ENCODE measurements at places on chromosomes 5 and 9. TPM values are rescaled to one million over a fixed set of nuclear protein-coding genes. Genes with fewer than 3 reads are reported as not detected.

DNA sequence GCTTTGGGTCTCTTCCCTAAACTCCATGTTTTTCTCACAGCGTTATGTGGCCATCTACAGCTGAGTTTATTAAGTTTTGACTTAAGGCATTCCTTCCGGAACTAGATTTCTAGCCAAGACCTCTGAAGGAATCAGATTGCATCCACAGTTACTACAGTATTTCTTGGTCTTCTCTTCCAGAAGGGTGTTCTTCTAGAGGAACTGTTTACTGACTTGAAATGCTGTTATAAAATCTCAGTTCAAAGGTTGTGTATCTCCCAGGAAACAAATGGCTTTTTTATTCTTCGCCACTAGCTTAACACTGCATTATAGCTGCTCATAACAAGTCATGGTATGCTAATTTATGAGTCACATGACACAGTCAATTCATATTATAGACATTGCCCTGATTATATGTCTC, 55.3 kb upstream of the RAD23B start:
- H3K4me3 ChIP-seq: no peak overlapping the region
- H3K27me3 ChIP-seq: no peaks in the 10 kb centered on the region
- no peak overlapping the region for H3K27ac ChIP-seq
- no peak for DNase-seq
- no peaks in the 10 kb centered on the region for H3K36me3 ChIP-seq

GRCh38 chr5:76331126-76331525, 72.0 kb upstream of the IQGAP2 start:
- no peak overlapping the region for H3K27ac ChIP-seq
- no peaks in the 10 kb centered on the region for H3K36me3 ChIP-seq
- peaks cover 19% of the 10 kb centered on the region for H3K4me1 ChIP-seq
- no peaks in the 10 kb centered on the region for H3K27me3 ChIP-seq

LCN9 gene
- not detected for total RNA-seq

DNA sequence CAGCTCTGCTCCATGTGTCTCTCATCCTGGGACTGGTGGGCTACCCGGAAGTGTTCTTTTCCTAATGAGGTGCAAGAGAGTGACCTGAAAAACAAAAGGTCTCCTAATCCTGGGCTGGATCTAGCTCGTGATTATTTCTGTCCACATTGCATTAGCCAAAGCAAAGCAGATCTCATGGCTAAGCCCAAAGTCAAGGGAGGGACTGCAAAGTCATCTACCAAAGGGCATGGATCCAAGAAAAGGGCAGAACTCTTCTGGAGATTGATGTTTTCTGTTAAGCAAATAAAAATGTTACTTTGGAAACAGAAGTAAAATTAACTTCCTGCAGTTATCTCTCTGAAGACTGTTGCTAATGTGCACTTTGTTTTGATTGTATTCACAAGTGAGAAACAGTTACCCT, 225.2 kb downstream of the CFAP90 start:
- no peak overlapping the region for H3K27ac ChIP-seq
- H3K4me1 ChIP-seq: no peaks in the 10 kb centered on the region
- no peak for DNase-seq
- H3K4me3 ChIP-seq: no peak overlapping the region

- H3K36me3 ChIP-seq: no peaks in the 10 kb centered on the region
- H3K4me3 ChIP-seq: no peak overlapping the region
- H3K27ac ChIP-seq: no peak overlapping the region
- no peaks in the 10 kb centered on the region for H3K27me3 ChIP-seq
- peak; percentile 68 for DNase-seq
- no peaks in the 10 kb centered on the region for H3K4me1 ChIP-seq
Observed at GRCh38 chr5:131974956-131975726, 29.7 kb upstream of the MEIKIN start.

- no peak within 1 kb of the TSS for H3K4me3 ChIP-seq
- no peak for DNase-seq
- H3K27ac ChIP-seq: peak within 1 kb of the TSS; percentile 10
- H3K4me1 ChIP-seq: peaks cover 37% of the 10 kb centered on the region
- H3K36me3 ChIP-seq: no peaks in the 10 kb centered on the region
Observed at GRCh38 chr9:120926397-120926928, at the start of gene TRAF1. TSS of gene TRAF1 (minus strand) at chr9:120926796. CDS start at chr9:120926075, 721 bp downstream.

- H3K36me3 ChIP-seq: no peaks in the 10 kb centered on the region
- no peaks in the 10 kb centered on the region for H3K27me3 ChIP-seq
- no peak overlapping the region for H3K4me3 ChIP-seq
- H3K4me1 ChIP-seq: no peaks in the 10 kb centered on the region
Observed at GRCh38 chr5:112381521-112381920, 37.6 kb downstream of the EPB41L4A start.

C9orf50 gene
- not detected for total RNA-seq

GRCh38 chr5:27124590-27124989, 86.2 kb upstream of the CDH9 start:
- no peaks in the 10 kb centered on the region for H3K27me3 ChIP-seq
- no peak for DNase-seq
- H3K4me1 ChIP-seq: no peaks in the 10 kb centered on the region

GRCh38 chr5:75961818-75962217, 121.4 kb upstream of the SV2C start:
- H3K36me3 ChIP-seq: no peaks in the 10 kb centered on the region
- H3K27me3 ChIP-seq: no peaks in the 10 kb centered on the region
- no peaks in the 10 kb centered on the region for H3K4me1 ChIP-seq
- no peak overlapping the region for H3K27ac ChIP-seq
- no peak for DNase-seq
- no peak overlapping the region for H3K4me3 ChIP-seq

ABCA2 gene
- total RNA-seq: 22.6 TPM

CEP120 gene
- 18.3 TPM for total RNA-seq

MYORG gene
- 8.8 TPM for total RNA-seq

DMRT2 gene
- total RNA-seq: 1.1 TPM

GRCh38 chr9:20989923-20990341, 41.5 kb downstream of the HACD4 start:
- DNase-seq: peak; percentile 64
- peaks cover 8% of the 10 kb centered on the region for H3K36me3 ChIP-seq
- H3K4me3 ChIP-seq: no peak overlapping the region
- no peaks in the 10 kb centered on the region for H3K27me3 ChIP-seq

GRCh38 chr5:18051953-18052352, 417.7 kb downstream of the TAF11L14 start:
- no peak for DNase-seq
- H3K36me3 ChIP-seq: no peaks in the 10 kb centered on the region
- H3K27ac ChIP-seq: no peak overlapping the region
- H3K4me1 ChIP-seq: no peaks in the 10 kb centered on the region

- DNase-seq: no peak
- no peak overlapping the region for H3K27ac ChIP-seq
- H3K4me3 ChIP-seq: no peak overlapping the region
- H3K36me3 ChIP-seq: no peaks in the 10 kb centered on the region
Observed at GRCh38 chr9:75903785-75904360, 13.4 kb downstream of the PCSK5 start.

WDR31 gene
- 2.1 TPM for total RNA-seq

CCDC192 gene
- total RNA-seq: 0.70 TPM

DNA sequence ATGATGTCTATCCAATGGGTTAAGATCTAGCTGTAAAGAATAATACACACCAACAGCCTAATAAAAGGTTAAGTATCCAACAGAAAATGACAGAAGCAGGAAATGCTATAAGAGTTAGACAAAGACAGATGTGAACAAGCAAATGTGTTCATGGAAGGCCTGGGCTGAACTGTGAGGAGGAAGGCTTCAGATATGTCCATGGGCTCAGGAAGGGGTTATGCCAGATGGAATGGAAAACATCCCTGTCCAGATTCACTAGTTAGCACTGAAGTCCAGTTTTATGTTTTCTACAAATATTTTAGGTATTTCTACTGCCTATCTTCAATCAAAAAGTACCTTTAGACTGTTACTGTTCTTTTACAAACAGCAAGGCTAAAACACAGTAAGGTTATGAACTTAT, 27.1 kb downstream of the ERAP1 start:
- H3K4me1 ChIP-seq: peaks cover 33% of the 10 kb centered on the region
- peak overlapping the region; percentile 16 for H3K27ac ChIP-seq
- no peaks in the 10 kb centered on the region for H3K27me3 ChIP-seq
- H3K36me3 ChIP-seq: peaks cover 69% of the 10 kb centered on the region
- H3K4me3 ChIP-seq: no peak overlapping the region

DNA sequence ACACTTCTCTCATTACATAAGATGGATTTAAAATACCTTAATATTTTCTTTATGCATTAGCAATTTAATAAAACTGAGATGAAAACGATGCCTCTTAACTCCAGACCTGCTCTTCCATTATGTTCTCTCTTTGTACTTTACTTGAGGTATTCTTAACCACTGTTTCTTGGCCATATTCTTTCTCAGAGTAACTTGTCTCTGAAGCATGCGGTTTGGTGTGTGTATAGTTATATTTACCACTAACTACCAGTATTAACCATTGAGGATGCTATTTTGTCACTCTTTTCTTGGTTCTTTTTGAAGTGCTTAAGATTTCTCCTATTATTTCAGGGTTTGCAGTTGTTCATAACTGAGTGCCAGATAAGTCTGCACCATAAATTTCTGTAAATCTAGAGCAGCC, 17.9 kb downstream of the TMEM167A start:
- peaks cover 18% of the 10 kb centered on the region for H3K36me3 ChIP-seq
- DNase-seq: no peak
- H3K27ac ChIP-seq: no peak overlapping the region
- H3K27me3 ChIP-seq: no peaks in the 10 kb centered on the region
- H3K4me3 ChIP-seq: no peak overlapping the region
- H3K4me1 ChIP-seq: peaks cover 3% of the 10 kb centered on the region

DNA sequence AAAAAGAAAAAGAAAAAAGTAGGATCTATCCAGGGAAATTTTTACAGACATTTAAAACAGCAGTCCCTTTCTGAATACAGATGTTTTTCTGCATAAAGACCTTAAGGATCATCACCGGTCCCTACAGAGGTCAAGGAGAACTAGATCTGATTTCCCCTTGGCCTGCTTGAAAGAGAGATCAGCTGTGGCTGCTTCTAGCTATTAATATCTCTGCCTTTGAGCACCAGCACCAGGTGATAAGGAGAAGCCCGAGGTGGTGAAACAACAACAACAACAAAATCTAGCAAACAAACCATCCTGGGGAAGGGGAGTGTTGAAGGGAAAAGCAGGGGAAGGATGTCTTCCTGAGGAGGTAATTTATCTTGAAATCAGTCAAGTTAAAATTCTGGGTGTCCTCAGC, 42.1 kb downstream of the ZNF366 start:
- H3K27ac ChIP-seq: no peak overlapping the region
- no peak for DNase-seq
- no peaks in the 10 kb centered on the region for H3K36me3 ChIP-seq
- no peak overlapping the region for H3K4me3 ChIP-seq
- H3K27me3 ChIP-seq: no peaks in the 10 kb centered on the region

GFI1B gene
- total RNA-seq: not detected

- no peak overlapping the region for H3K4me3 ChIP-seq
Observed at GRCh38 chr5:123696921-123697341, 185.0 kb downstream of the CSNK1G3 start.

DNA sequence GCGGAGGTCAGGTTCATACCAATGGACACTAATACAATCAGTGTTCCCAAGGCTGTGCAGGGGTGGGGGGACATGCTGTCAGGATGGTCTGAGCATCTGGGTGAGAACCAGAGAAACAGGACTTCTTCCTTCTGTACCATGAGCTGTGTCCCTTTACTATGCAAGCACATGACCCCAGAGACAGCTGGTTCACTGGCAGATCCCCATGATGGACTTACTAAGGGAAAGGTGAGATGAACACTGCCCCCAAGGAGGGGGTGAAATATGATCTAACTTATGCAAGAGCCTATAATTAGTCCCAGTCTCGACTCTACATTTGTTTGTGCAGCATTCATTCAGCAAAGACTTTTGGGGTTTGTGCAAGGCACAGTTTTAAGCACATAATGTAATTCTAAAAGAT, 91.4 kb downstream of the LIFR start:
- no peaks in the 10 kb centered on the region for H3K27me3 ChIP-seq
- peaks cover 51% of the 10 kb centered on the region for H3K4me1 ChIP-seq
- no peaks in the 10 kb centered on the region for H3K36me3 ChIP-seq
- H3K4me3 ChIP-seq: no peak overlapping the region
- no peak for DNase-seq

POC5 gene
- 11.8 TPM for total RNA-seq

DNA sequence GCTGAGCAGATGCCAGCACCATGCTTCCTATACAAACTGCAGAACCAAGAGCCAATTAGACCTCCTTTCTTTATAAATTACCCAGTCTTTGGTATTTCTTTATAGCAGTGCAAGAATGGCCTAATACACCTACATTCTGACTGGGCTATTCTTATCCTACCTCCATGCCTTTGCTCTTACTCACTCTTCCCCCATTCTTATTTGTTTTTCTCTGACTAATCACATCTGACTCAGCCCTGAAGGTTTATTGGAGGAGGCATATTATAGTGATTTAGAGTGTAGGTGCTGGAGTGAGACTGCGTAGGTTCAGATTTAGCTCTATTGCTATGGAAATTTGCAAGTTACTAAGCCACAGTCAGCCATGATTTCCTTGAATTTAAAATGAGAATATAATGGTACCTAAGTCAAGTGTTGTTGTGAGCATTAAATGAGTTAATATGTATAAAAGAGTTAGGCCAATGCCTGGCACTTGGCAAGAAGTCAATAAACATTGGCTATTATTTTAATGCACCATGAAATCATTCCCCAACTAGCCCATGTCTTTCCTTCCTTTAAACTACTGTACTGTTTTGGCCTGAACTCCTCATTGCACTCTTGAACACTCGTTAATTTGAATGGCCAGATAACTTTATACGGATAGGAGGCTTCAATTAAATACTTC, 531.2 kb upstream of the ZNF608 start:
- H3K4me3 ChIP-seq: no peak overlapping the region
- DNase-seq: no peak
- no peaks in the 10 kb centered on the region for H3K36me3 ChIP-seq
- H3K4me1 ChIP-seq: no peaks in the 10 kb centered on the region
- no peak overlapping the region for H3K27ac ChIP-seq

- peaks cover 4% of the 10 kb centered on the region for H3K4me1 ChIP-seq
- H3K4me3 ChIP-seq: no peak overlapping the region
- H3K27ac ChIP-seq: no peak overlapping the region
- no peaks in the 10 kb centered on the region for H3K27me3 ChIP-seq
- no peak for DNase-seq
Observed at GRCh38 chr9:108953983-108954574, 19.9 kb downstream of the ABITRAM start.

- no peaks in the 10 kb centered on the region for H3K27me3 ChIP-seq
- no peak overlapping the region for H3K27ac ChIP-seq
- no peak overlapping the region for H3K4me3 ChIP-seq
- peaks cover 29% of the 10 kb centered on the region for H3K4me1 ChIP-seq
- no peak for DNase-seq
Observed at GRCh38 chr5:72170101-72170500, 62.8 kb downstream of the MAP1B start.

- DNase-seq: no peak
- no peaks in the 10 kb centered on the region for H3K27me3 ChIP-seq
Observed at GRCh38 chr5:83589786-83590185, 118.2 kb downstream of the VCAN start.

GRCh38 chr9:26612211-26612610, 280.4 kb downstream of the CAAP1 start:
- no peaks in the 10 kb centered on the region for H3K4me1 ChIP-seq
- no peaks in the 10 kb centered on the region for H3K27me3 ChIP-seq

GRCh38 chr5:32461441-32462120, 17.0 kb upstream of the ZFR start:
- no peaks in the 10 kb centered on the region for H3K27me3 ChIP-seq
- H3K27ac ChIP-seq: no peak overlapping the region
- no peaks in the 10 kb centered on the region for H3K36me3 ChIP-seq
- H3K4me3 ChIP-seq: no peak overlapping the region
- DNase-seq: no peak

GRCh38 chr5:140239939-140240700, 62.8 kb downstream of the PFDN1 start:
- peaks cover 2% of the 10 kb centered on the region for H3K36me3 ChIP-seq
- H3K4me3 ChIP-seq: no peak overlapping the region
- no peaks in the 10 kb centered on the region for H3K27me3 ChIP-seq
